ENCODE measurements at places on chromosomes 2 and 18. TPM values are rescaled to one million over a fixed set of nuclear protein-coding genes. Genes with fewer than 3 reads are reported as not detected.

Gene FLACC1
- 0.32 TPM for total RNA-seq

Gene LRRC30
- not detected for total RNA-seq

Gene HAAO
- 7.2 TPM for total RNA-seq

Gene CTLA4
- total RNA-seq, result not detected

Gene CSRNP3
- 2.8 TPM for total RNA-seq

Gene STPG4
- not detected for total RNA-seq

Gene CCDC141
- total RNA-seq, result 2.0 TPM

Gene IHH
- not detected for total RNA-seq

Gene GPR75
- 0.21 TPM for total RNA-seq

Gene ZAP70
- total RNA-seq, result 2.7 TPM

Gene ASB3
- 3.4 TPM for total RNA-seq

Gene FOXD4L1
- not detected for total RNA-seq

Gene FOXI3
- total RNA-seq, result not detected

Gene PARD3B
- total RNA-seq, result 9.5 TPM

Gene IL36G
- total RNA-seq, result not detected

Gene NR4A2
- 8.7 TPM for total RNA-seq

Gene PHOSPHO2
- not detected for total RNA-seq

Gene SCTR
- total RNA-seq, result not detected

Gene COL4A4
- 20.5 TPM for total RNA-seq

Gene ZSWIM2
- total RNA-seq, result not detected

Gene RIT2
- total RNA-seq, result not detected

Gene OSBPL1A
- 42.9 TPM for total RNA-seq

Gene HOXD12
- not detected for total RNA-seq

Gene CRACDL
- 51.9 TPM for total RNA-seq

Gene NMS
- not detected for total RNA-seq

Gene RGPD3
- 0.75 TPM for total RNA-seq

Gene EPHA4
- 51.2 TPM for total RNA-seq

Gene GRB14
- total RNA-seq, result 1.1 TPM

Gene PROM2
- not detected for total RNA-seq

Gene SCYGR4
- not detected for total RNA-seq

Gene CDK15
- 1.5 TPM for total RNA-seq

Gene TSGA10
- total RNA-seq, result not detected

Gene SIX3
- total RNA-seq, result not detected

Gene RAB6C
- total RNA-seq, result not detected

Gene RBKS
- not detected for total RNA-seq

Gene ASAP2
- 56.9 TPM for total RNA-seq

Gene FAHD2A
- total RNA-seq, result 54.0 TPM

Gene UGT1A10
- total RNA-seq, result not detected

Gene CFAP53
- total RNA-seq, result not detected

Gene LHCGR
- total RNA-seq, result not detected

Gene AQP12B
- total RNA-seq, result not detected

Gene RUFY4
- not detected for total RNA-seq

Gene ACVR1
- 6.9 TPM for total RNA-seq

Gene TTN
- 7.6 TPM for total RNA-seq

Gene REG1B
- not detected for total RNA-seq

Gene TBC1D8
- total RNA-seq, result 17.8 TPM

Gene CHRNG
- total RNA-seq, result not detected

Gene CYP27C1
- not detected for total RNA-seq

Gene SOX11
- total RNA-seq, result not detected

Gene MYO3B
- total RNA-seq, result not detected

Gene DAPL1
- not detected for total RNA-seq

Gene ABCB11
- total RNA-seq, result not detected

Gene USP37
- total RNA-seq, result 11.8 TPM

Gene HSBP1L1
- total RNA-seq, result 1.3 TPM

Gene POLR1A
- total RNA-seq, result 8.0 TPM

Gene CHMP3
- 69.3 TPM for total RNA-seq

Gene FASTKD2
- 41.5 TPM for total RNA-seq

Data from ascending aorta (tissue), 2 donors.